ENCODE measurements at places on chromosomes 6 and 20.

- DNase-seq = no peak
Measured at GRCh38 chr6:116529466-116530290, 15.8 kb downstream of the TRAPPC3L start.

GRCh38 chr6:44951253-44951747, 376.8 kb upstream of the RUNX2 start:
- DNase-seq = no peak

DNA sequence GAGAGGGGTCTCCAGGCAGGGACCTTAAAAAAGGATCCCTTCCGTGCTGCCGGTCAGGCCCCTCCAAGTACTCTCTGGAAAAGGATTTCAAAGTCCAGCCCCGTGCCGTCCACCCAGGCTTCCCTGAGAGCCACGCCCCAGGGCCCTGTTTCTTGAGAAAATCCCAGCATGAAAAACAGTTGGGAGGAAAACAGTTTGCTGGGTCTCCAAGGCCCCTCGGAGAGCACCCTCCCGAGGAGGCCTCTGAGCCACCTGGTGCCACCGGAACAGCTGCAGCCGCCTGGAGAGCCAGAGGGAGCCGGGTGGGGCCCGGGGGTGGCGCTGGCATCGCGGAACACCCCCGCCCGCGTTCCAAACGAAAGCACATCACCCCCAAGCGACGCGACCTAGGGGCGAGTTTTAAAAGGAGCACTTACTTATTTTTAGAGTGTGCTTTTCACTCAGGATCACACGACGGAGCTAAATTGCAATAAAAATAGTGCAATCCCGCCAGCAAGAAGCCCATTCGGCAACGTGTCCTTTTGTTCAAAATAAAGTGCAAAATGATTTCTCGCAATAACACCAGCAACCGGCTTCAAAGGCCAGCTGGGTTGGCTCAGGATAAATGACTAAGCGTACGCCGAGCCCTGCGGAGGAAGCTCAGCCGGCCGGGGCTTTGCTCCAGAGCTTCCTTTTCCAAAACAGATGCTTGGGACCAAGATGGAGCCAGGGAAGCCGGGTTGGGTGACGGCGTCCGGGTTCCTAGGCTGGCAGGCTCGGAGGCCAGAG, 64.2 kb downstream of the YTHDF1 start:
- DNase-seq = no peak

GRCh38 chr6:157074969-157075368, 248.3 kb downstream of the TMEM242 start:
- DNase-seq = no peak

DNA sequence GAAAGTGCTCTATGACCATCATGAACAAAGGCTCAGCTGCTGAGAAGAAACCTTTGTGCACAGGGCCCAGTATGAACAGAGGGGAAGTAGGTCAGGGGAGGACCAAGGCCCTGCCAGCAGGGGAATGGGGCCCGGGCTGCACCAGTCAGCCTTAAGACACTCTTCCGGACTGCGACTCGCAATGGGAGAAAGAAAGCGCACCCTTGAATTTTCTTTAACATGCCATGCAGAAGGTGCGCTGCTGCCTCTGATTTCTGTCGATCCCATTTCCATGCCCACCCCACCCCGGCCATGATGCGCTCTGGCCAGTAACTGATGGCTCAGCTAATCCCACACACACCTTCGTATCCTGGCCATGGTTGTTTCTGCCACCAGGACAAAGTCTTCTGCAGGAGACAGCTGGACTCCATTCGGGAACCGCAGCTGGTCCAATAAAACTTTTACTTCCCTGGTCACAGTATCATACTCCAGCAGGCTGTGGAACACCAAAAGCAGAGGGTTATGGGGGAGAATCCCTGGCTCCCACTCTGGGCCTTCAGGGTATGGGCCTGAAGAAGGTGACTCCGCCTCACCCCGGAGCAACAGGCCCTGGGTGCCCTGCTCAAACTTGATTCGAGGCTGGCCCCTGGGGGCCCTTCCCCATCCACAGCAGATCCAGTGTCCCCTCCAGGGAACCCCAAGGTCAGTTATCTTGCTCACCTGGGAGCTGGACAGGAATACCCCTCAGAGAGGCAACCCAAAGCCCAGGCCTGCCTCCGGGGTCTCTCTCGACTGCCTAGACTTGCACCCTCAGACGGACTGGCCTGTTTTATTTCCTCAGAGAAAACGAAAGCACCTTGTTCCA, 20.3 kb downstream of the CST7 start:
- no peak for DNase-seq

- DNase-seq = no peak
Measured at GRCh38 chr6:47545223-47545622, 67.6 kb downstream of the CD2AP start.

Data from urothelium cell line (cell line).